HS-5 (cell line): ENCODE measurements at places on chromosomes 3 and 15.

DNA sequence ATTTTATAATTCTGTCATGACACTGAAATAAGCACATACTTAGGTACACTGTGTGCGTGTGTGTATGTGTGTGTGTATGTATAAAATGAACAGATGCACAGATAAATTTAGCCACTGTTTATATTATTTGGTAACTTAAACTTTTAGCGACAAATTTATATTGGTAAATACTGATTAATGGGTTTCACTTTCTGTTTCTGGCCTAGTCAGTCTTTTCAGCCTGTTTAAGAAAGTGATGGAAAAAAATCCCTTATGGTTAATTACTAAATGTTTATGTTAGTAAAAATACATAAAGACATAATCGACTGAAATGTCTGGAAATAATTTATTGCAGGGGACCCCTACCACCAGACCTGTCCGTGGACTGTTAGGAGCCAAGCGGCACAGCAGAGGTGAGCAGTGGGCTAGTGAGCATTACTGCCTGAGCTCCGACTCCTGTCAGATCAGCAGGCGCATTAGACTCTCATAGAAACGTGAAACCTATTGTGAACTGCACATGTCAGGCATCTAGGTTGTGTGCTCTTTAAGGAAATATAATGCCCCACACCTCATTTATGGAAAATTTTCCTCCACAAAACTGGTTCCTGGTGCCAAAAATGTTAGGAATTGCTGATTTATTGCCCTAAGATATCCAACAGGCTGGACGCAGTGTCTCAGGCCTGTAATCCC is 717.4 kb downstream of the SI start:
- no peak for DNase-seq

DNA sequence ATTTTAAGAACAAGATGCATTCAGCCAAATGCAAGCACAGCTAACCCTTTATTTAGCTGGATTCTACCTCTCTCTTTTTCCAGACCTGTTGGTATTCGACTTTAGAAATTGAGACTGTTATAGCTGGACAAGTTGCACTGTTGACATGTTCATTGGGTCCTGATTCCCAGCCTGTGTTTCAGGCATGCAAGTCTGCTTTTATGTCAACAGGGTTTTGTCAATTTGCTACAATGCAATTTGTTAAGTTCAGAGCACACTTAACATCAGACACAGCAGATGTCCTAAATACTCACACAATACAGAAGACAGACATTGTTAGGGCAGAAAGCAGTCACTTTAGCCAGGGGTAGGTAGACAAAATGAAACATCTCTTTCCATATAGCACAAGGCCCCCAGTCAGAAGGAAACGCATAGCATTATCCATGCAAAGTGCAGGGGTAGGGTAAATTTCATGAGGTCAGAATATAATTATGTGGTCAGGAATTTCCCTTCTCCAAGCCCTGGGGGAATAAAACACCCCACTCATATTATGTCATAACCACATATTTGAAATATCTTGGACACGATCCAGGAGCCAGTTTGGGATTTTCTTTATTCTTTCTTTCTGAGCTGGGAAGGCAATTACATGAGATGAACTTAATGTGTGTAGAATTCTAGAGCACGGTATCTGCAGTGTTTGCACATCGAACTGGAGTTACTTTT is 504.1 kb downstream of the NTRK3 start:
- DNase-seq, result peak; percentile 87

DNA sequence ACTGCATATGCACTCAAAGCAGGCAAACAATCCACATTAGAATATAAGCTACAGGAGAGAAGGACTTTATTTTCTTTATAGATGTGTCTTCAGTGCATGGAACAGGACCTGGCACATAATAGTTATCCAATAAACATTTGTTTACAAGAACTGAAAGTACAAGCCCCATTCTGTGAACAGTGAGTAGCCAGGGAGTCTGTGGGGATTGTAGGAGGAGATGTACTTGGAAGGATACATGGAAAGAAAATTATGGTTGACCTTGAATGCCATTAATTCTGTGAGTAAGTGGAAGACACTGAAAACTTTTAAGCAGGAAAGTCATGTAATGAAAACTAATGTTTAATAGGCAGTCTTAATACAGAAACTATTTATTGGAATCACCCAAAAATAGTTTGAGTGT is 28.3 kb downstream of the MASP1 start:
- DNase-seq, result no peak

GRCh38 chr3:9241956-9242355 is 7.5 kb downstream of the SRGAP3 start:
- DNase-seq, result no peak

DNA sequence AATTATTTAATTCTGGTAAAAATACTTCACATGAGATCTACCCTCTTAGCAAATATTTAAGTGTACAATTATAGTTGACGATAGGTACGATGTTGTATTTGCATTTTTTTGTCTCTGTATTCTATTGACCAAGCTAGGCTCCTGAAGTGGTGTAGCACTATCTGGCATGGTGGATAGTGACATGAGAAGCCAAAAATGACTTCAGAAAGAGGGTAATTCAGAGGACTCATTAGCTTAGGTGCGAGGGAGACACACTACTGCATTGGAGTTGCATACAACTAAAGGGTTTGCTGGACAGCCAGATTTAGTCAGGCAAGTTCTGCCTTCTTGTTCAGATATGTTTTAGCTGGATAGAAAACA is 50.6 kb downstream of the KBTBD8 start:
- no peak for DNase-seq
